ENCODE measurements at places on chromosomes 11 and 22.

DNA sequence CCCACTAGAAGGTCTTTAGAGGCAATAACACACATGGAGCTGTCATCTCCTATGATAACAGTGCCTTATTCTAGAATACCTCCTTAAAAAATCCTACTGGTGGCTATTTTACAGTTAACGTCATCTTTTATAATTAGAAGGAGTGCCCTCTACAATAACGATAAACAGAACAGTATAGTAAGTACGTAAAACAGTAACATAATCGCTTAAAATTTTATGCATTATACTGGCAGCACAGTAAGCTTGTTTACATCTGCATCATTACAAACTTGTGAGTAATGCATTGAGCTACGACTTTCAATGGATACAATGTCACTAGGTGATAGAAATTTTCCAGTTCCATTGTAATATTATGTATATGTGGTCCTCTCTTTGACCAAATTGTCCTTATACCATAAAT lies 24.3 kb upstream of the OR8D2 start:
- DNase-seq, result no peak
- no peak overlapping the region for H3K27ac ChIP-seq
- H3K36me3 ChIP-seq, result no peaks in the 10 kb centered on the region

- DNase-seq, result no peak
- no peaks in the 10 kb centered on the region for H3K4me1 ChIP-seq
- H3K27me3 ChIP-seq, result peaks cover 84% of the 10 kb centered on the region
- H3K27ac ChIP-seq, result no peak within 1 kb of the TSS
- H3K4me3 ChIP-seq, result peak within 1 kb of the TSS; percentile 37
Measured at GRCh38 chr22:50261615-50262459, at the start of gene MAPK12. TSS of gene MAPK12 (minus strand) at chr22:50261683. CDS start at chr22:50261509, 174 bp downstream.

DNA sequence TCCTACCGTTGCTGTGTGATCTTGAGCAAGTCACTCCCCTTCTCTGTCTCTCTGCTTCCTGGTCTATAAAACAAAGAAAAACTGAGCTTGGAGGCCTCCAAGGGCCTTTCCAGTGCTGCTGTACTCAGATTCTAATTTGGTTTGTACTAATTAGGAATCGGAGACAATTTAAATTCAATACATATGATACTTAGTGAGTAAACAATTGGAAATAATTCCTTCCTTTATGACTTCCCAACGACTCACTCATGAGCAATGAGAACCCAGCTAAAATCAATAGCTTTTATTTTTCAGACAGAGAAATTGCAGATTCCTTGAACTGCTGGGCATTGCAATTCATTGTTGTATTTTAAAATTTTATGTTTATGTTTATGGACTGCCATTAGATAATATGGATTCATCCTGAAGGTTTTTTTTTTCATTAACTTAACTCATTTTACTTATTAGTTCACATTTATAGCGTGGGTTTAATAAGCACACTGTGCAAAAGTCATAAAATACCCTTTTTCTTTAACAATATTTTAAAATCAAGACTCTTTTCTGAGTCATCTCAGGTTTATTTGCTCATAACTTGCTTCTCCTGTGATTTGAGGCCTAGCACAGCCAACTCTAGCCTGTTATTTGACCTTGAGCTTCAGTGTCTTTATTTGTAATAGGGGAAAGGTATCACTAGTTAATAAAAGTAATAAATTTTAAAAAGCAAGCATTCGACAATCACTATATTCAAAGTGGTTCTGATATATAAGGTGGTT lies 95.8 kb downstream of the TP53I11 start:
- H3K27me3 ChIP-seq, result no peaks in the 10 kb centered on the region
- H3K36me3 ChIP-seq, result no peaks in the 10 kb centered on the region
- no peak overlapping the region for H3K27ac ChIP-seq
- H3K4me3 ChIP-seq, result no peak overlapping the region

DNA sequence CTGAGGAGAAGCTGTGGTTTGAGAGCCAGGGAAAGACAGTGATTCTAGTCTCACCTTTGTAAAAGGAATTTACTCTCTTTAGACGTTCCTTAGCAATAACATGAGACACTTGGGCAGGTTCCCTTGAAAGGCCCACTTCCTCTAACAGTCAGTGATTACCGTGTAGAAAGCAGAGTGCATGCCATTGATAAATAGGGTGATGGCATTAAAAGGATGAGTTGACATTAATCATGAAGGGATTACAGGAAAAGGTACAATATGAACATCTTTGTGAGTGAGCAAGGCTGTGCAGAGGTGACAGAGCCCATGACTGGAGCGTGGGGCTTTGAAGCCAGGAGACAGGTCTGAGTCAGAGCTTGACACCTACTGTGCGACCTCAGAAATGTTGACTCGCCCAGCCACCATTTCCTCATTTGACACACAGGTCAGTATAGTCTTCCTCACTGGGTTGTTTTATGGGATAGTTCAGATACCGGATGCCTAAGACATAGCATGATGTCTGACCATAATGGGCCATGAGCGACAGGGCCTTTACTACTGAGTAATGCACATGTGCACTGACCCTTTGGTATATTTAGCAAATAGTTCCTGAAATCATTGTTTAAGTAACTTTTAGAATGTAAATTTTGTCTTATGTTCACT lies 341.7 kb upstream of the MTNR1B start:
- DNase-seq, result no peak
- no peaks in the 10 kb centered on the region for H3K4me1 ChIP-seq
- no peaks in the 10 kb centered on the region for H3K36me3 ChIP-seq
- no peak overlapping the region for H3K4me3 ChIP-seq
- H3K27me3 ChIP-seq, result no peaks in the 10 kb centered on the region
- no peak overlapping the region for H3K27ac ChIP-seq

GRCh38 chr22:42353883-42354727 lies 78.1 kb downstream of the NFAM1 start:
- H3K27ac ChIP-seq, result no peak overlapping the region
- no peak overlapping the region for H3K4me3 ChIP-seq
- no peaks in the 10 kb centered on the region for H3K27me3 ChIP-seq
- H3K36me3 ChIP-seq, result no peaks in the 10 kb centered on the region
- no peak for DNase-seq

GRCh38 chr11:102683277-102683676 lies 22.3 kb downstream of the MMP27 start:
- H3K4me3 ChIP-seq, result no peak overlapping the region
- no peaks in the 10 kb centered on the region for H3K4me1 ChIP-seq

DNA sequence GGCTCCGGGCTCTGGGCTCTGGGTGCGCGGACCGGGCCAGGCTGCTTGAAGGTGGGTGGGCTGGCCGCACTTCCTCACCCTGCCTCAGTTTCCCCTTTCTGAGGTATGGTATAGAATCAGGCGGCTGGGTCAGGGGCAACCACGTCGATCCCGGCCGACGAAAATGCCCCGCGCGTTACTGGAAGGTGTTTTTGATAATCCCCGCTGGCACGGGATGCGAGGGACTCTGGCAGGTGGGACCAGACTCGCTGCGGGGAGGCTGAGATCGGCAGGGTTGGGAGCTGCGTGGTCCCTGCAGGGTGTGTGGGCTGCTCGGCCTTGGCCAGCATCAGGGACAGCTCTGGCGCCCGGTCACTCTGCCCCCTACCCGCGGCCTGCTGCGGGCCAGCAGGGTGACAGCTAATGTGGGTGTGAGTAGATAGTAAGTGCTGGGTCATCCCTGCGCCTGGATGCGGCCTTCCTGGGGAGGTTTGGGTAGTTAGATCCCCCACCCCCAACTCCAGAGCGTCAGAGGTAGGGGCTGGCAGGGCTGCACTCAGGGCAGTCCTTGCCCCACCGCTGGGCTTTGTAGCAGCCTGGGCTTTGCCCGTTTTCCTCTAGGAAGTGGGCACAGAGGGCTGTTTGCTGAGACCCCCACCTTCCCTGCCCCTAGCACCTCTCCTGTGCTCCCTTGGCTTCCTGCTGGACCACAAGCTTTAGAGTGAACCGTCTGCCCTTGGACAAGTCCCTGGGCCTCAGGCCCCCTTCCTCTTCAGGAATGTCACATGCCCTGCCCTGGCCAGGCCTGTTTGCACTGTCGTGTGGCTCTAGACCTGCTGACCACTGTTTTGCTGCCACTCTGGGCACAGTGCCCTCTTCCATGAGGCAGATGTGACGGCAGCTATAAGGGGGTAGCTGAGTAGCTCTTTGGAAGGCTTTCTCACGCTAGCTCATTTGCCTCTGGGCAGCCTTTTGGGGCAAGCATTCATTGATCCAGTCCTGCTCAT lies 579 bp downstream of the TANGO2 start:
- H3K4me1 ChIP-seq, result peaks cover 15% of the 10 kb centered on the region
- peak overlapping the region; percentile 51 for H3K27ac ChIP-seq
- no peak for DNase-seq

DNA sequence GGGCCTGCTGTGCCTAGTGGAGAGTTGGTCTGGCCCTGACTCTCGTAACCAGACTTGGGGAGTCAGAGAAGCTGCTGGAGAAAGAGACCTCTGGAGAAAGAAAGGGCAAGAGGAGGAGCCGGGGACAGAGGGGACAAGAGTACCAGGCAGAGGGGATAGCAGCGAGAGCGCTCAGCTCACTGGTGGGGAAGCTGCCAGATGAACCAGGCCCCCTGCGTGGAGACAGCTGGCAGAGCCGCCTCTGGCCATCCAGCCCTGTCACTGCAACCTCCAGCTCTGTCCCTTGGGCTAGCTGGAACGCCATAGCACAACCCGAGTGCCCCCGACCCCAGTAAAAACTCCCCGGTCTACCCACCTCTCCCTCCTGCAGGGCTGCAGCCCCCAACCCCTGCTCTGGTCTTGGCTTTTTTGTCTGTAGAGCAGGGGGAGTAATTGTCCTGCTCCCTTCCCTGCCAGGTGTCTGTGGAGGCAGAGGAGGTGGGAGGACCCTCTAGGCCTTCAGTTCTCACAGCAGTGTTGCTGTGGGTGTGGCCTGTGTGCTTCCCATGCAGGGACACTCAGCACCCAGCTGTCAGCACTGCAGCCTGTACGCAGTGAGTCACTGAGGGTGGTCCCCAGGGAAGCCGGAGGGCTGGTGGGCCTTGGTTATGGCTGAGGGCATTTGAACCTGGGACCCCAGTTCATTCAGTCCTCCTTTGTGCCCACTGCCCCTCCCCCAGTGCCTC lies 4.8 kb upstream of the SUN2 start:
- H3K4me1 ChIP-seq, result peaks cover 51% of the 10 kb centered on the region
- no peaks in the 10 kb centered on the region for H3K27me3 ChIP-seq
- H3K27ac ChIP-seq, result peak overlapping the region; percentile 32
- no peak for DNase-seq
- no peak overlapping the region for H3K4me3 ChIP-seq
- no peaks in the 10 kb centered on the region for H3K36me3 ChIP-seq

DNA sequence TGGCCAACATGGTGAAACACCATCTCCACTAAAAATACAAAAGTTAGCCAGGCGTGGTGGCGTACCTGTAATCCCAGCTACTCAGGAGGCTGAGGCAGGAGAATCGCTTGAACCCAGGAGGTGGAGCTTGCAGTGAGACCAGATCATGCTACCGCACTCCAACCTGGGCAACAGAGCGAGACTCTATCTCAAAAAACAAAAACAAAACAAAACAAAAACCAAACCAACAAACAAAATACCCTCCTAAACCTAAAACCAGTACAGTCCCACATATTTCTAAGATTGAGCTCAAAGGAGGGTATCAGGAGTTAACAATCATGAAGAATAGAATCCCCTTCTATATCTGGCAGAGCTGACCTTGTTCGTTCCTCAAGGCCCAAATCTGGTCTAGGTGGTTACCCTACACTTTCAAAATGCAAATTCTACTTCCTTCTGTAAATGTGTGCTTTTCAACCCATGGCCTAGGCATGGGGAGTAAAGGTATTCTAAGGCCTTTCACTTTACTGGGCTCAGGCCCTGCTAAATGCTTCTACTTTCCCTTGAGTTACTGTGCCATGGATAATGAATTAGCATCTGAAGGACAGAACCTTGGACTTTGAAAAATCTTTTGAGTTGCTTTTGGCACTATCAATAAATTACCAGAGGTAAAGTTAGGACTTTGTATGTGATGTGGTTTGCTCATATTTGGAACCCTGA lies 10.4 kb upstream of the PPP2R1B start:
- H3K36me3 ChIP-seq, result no peaks in the 10 kb centered on the region

DNA sequence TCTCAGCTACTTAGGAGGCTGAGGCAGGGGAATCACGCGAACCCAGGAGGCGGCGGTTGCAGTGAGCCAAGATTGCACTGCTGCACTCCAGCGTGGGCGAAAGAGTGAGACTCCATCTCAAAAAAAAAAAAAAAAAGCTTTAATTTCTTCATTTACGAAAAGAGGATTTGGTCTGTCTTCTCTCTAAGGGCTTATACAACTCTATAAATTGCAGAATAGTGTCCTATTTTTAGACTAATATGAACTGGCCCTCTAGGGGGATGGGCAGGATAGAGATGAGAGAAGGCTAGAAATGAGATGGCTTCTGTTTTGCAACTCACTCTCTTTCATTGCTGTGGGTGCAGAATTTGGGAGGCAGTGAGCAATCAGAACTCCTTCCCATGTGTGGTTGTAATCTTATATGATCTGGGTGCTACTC lies 11.3 kb downstream of the MAML2 start:
- H3K4me1 ChIP-seq, result peaks cover 6% of the 10 kb centered on the region
- no peaks in the 10 kb centered on the region for H3K27me3 ChIP-seq
- no peak for DNase-seq
- H3K36me3 ChIP-seq, result peaks cover 4% of the 10 kb centered on the region
- peak overlapping the region; percentile 28 for H3K27ac ChIP-seq

DNA sequence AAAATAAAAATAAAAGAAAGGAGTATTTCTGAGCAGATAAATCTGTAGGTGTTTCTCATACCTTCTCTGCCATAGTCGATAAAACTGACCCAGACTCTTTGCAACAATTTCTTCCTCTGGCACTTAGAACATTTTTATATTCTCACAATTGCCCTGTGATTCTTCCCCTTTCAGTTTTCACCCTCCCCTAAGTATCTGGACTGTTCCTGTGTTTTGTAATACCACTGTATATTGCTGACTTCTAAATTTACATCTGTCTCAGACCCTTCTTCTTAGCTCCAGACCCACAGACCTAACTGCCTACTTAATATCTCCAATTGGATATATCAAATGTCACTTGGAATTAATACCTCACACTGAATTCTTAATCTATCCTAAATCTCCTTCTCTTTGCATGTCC lies 133.4 kb upstream of the DDI1 start:
- DNase-seq, result no peak
- H3K4me1 ChIP-seq, result no peaks in the 10 kb centered on the region
- no peaks in the 10 kb centered on the region for H3K27me3 ChIP-seq
- H3K4me3 ChIP-seq, result no peak overlapping the region
- H3K27ac ChIP-seq, result no peak overlapping the region

- no peaks in the 10 kb centered on the region for H3K4me1 ChIP-seq
- no peaks in the 10 kb centered on the region for H3K27me3 ChIP-seq
- no peak for DNase-seq
- H3K27ac ChIP-seq, result no peak overlapping the region
- H3K4me3 ChIP-seq, result no peak overlapping the region
Measured at GRCh38 chr22:40890881-40891280, 29.0 kb upstream of the DNAJB7 start.

All from thymus (tissue), 14 donors.